Pancreas (tissue), 10 donors: ENCODE measurements at places on chromosomes 2 and 18. TPM values are rescaled to one million over a fixed set of nuclear protein-coding genes. Genes with fewer than 3 reads are reported as not detected.

DNA sequence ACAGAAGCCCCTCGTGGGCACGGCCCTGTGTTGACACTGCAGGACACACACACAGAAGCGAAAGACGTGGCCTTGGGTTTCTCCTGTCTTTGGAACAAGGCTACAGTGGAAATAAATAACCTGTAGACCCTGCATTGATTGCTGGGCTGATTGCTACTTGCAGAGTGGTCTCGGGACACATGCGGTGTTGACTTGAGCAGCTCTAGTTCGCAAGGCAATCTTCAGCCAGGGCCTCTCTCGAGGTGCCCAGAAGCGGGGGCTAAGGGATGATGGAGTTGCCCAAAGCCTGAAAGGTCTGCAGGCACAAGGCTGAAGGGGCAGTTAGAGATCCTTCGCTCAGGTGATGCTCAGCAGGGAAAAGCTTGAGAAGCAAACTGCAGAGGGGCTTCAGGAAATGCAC, 180.3 kb downstream of the SEPTIN10 start:
- DNase-seq: no peak

GKN2 gene
- total RNA-seq: 1.6 TPM

GRCh38 chr2:112019569-112019982, 35.5 kb upstream of the TMEM87B start:
- no peak for DNase-seq

DNA sequence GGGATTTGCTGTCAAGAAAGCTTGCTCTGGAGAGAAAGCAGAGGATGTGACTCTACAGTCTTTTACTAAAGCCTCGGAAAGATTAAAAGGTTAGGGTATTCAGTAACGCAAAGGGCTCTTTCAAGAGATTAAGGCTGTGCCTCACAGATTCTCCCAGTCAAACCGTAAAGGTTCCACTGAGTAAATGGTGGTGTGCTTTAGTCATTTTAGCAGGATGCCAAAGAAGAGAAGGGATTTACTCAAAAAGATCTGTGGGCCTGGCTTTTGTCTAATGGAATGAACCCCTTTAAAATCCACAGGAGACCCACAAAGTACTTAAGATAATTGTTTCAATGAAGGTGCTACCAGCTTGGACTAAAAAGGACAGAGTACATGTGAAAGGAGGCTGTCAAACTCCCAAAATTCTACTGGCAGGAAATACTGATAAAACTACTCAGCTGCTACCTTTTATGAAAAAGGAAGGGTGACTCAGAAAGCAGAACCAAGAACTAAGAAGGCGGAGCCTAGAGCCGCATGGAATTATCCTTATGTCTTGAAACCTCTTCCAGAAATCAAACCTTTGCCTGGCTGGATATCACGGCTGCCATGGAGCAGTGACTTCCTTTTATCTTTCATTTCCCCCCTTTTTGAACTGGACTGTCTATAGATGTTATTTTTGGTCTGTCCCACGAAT, 670.2 kb upstream of the ZEB2 start:
- DNase-seq: no peak

CKAP2L gene
- total RNA-seq: not detected

OBSL1 gene
- total RNA-seq: 66.7 TPM

CLEC4F gene
- 0.23 TPM for total RNA-seq
